ENCODE measurements at places on chromosomes 7 and 10.
A peak's percentile ranks its signal among the peaks of the same experiment; 100 is the strongest.

DNA sequence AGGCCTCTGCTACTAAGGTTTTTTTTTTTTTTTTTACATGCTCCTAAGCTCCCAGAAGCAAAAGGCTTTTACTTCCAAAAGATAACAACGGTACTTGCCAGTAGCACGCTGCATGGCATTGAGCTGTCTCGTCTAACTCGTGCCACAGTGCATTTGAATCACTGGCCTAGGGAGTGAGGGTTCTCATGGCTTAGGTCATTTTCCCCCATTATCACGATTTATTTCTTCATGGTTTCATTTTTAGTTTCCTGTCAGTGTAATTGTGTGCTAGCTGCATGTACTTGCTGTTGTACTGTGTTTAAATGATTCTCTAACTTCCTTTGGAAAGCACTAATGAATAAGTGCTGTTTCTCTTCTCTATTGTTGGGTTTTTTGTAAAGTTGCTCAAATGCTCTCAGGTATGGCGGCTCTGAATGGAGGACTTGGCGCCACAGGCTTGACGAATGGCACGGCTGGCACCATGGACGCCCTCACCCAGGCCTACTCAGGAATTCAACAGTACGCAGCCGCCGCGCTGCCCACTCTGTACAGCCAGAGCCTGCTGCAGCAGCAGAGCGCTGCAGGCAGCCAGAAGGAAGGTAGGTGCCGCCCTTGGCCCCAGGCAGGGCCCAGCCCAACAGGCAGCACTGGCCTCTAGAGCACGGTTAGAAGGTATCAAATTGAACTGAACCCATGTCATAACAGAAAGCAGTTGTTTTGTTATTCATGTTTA, 290.5 kb downstream of the USP6NL start:
- no peak for DNase-seq

GRCh38 chr10:101932183-101932582, 88.6 kb upstream of the KCNIP2 start:
- DNase-seq = no peak

- no peak for DNase-seq
These were observed 128.0 kb downstream of the KCND2 start for GRCh38 chr7:120400806-120401455.

DNA sequence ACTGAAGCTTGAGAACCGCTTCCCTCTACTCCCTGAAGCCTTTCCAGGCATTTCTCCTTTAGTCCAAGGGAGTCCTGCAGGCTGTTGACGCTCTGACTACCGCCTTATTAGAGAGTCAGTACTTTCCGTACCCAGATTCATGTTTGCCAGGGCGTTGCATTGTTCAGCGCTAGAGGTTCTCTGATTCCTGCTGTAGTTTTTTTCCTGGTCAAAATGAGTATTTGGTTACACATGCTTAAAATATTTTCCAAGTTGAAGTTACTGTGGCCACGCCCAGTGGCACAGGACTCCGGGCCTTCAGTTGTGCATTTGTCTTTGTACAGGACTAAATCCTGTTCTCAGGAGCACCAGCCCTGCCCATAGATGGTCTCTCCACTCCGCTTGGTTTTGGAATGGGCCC, 7.9 kb downstream of the MTURN start:
- no peak for DNase-seq

GRCh38 chr10:8037941-8038894, 16.3 kb upstream of the GATA3 start:
- no peak for DNase-seq

DNA sequence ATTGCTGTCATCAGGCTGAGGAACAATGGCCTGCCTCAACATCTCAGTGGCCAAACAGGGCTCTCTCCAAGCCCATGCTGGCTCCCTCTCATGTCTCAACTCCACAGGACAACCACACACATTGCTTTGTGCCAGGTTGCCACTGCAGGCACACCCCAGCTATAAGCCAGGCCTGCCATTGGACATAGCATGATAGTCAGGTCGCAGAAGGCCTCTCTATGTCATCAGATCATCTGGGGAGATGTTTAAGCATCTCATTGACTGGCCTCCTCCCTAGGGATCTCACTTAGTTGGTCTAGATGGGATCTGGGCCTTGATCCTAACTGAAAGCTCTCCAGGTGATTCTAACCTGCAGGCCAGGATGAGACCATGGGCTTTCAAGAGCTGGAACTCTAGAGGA, 257.2 kb downstream of the GRID1 start:
- no peak for DNase-seq

DNA sequence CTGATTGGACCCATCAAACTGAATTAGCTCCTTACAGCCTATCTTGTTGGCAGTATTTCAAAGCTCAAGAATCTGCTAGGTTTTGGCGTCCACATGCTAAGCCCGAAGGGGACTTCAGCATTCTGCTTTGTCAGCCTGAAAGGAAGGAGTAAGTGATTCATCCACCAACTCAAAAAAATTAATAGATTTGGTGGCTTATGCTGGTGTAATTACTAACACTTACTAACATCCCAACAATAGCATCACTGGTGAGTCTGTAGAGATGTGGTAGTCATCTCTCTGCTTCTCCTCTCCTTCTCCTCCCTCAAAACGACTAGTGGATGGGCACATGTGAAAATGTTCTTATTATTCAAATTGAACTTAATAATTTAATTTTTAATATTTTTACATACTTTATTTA, 53.8 kb upstream of the EGR2 start:
- no peak for DNase-seq

- DNase-seq = no peak
These were observed 26.3 kb upstream of the WDR11 start for GRCh38 chr10:120824881-120825309.

DNA sequence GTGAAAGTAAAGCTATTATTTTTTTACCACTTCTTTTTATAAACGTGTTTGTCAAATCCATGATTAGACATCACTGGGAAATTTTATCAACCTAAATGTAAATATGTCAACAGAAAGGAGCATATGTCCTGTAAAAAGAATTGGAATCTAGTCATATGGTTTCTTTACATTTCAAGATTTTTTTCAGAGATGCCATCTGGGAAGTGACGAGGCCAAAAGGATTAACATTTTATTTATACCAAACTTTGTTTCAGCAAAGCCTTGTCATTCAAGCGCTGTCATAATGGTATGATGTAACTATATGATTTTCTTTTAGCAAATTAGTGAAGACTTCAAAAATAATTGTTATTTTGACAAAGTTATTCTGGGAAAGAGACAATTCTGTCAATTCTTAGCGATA, 117.3 kb downstream of the SEMA3A start:
- no peak for DNase-seq

GRCh38 chr10:48454302-48455054, 148.0 kb downstream of the MAPK8 start:
- no peak for DNase-seq

DNA sequence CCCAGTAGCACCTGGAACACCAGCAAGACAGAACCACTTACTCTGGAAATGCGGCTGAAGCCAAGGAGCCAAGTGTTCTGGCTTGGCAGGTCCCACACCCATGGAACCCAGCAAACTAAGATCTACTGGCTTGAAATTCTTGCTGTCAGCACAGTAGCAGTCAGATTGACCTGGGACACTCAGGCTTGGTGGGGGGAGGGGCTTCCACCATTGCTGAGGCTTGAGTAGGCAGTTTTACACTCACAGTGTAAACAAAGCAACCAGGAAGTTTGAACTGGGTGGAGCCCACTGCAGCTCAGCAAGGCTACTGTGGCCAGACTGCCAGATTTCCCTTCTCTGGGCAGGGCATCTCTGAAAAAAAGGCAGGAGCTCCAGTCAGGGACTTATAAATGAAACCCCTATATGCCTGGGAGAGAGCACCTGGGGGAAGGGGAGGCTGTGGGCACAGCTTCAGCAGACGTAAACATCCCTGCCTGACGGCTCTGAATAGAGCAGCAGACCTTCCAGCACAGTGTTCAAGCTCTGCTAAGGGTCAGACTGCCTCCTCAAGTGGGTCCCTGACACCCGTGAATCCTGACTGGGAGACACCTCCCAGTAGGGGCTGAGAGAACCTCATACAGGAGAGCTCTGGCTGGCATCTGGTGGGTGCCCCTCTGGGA, 121.2 kb downstream of the MTERF1 start:
- no peak for DNase-seq

- no peak for DNase-seq
These were observed 201.0 kb downstream of the ADARB2 start for GRCh38 chr10:1536341-1536740.

DNA sequence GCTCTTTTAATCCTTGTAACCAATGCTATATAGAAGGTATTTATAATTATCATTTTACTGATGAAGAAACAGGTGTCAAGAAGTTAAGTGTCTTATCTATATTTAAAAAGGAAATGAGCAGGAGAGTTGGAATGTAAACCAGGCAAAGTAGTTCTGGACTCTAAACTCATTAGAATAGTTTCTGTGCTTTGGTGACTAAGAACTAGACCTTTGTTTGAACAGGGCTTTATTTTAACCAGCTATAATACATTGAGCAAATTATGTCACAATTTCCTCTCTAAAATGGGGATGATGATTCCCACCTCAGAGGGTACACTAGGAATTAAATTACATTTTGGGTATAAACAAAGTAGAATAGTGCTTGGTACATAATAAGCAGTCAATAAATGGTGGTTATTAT, 236.0 kb downstream of the MAGI2 start:
- DNase-seq = no peak

DNA sequence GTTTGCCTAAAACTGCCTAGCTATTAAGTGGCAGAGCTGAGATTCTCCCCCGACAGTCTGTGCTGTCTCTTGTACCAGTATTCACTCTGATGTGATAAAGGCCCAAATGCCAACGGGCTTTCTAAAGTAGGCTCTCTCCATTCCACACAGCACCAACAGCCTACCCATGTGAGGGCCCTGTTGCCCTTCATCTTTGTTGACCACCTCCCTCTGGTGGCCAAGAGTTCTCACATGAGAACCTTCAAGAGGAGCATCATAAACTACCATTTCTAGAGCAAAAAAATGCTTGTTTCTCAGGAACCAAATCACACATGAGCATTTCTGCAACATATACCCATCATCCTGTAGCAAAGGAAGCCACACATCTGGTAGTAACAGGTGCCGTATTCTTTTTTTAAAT, 185.8 kb downstream of the GRM8 start:
- DNase-seq = no peak

DNA sequence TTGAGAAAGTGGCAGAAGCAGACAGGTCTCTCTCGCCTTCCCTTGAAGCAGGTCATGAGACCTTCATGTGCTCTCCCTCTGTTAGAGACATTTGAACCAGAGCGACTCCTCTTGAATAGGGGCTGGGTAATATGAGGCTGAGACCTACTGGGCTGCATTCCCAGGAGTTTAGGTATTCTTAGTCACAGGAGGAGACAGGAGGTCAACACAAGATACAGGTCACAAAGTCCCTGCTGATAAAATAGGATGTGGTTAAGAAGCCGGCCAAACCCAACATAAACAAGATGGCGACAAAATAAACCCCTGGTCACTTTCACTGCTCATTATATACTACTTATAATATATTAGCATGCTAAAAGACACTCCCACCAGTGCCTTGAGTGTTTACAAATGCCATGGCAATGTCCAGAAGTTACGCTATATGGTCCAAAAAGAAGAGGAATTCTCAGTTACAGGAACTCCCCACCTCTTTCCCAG, 43.5 kb upstream of the MSRB2 start:
- no peak for DNase-seq

DNA sequence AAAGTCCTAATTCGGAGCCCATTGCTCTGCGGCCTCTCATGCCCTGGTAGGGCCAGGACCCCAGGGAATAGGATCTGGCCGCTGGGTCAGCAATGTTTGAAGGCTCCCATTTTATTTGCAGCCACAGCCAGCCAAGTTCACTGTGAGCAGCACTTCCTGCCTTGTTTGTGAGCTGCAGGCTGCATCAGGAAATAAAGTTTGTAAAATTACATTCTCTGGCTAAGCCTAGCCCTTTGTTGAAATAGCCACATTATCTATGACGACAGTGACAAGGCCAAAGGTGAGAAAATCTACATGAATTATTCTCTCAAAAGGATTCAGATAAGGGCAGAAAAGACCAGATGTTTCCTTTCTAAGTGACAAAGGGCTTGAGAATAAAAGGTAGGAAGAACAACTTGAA, 23.7 kb upstream of the ITGB1 start:
- no peak for DNase-seq

DNA sequence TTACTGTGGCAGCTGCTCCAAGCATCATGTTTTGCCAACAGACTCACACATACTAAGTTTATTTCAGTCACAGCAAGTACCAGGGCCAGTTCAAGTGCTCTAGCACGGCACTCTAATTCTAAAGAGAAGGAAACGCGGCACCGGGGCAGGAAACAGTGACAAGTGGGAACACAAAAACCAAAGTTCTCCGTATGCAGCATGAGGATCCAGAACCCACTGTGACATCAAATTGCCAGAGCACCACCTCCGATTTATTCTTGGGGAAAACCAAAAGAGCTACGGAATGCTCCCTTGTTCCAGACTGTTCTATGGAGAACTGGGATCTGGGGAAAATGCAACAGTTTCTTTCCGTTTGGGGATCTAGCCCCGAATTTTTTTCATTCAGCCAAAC, 448 bp upstream of the PTER start:
- DNase-seq = peak; percentile 4

GRCh38 chr7:115078386-115078785, 156.5 kb downstream of the MDFIC start:
- DNase-seq = no peak

DNA sequence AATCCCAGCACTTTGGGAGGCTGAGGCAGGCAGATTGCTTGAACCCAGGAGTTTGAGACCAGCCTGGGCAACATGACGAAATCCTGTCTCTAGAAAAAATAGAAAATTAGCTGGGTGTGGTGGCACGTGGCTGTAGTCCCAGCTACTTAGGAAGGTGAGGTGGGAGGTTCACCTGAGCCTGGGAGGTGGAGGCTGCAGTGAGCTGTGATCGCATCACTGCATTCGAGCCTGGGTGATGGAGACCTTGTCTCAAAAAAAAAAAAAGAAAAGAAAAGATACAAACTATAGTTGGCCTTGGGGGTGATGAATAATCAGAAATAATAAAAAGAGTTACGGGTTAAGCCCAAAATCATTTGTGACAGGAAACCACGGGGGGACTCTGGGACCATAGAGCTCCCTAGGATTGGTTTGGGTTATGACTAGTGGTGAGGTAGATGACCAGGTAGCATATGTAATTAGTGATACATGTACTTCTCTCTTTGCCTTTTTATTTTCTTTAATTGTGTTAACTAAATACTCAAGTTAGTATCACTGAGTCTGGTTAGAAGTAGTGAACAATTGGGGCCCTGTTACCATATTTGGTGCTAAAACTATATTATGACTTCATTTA, 10.4 kb upstream of the ASCC1 start:
- DNase-seq = no peak

- no peak for DNase-seq
These were observed 99.0 kb downstream of the AGMO start for GRCh38 chr7:15462721-15463389.

Measured in activated naive CD4-positive, alpha-beta T cell (primary cell).